Thymus (tissue), 14 donors: ENCODE measurements at places on chromosomes 2 and 18.
A peak's percentile ranks its signal among the peaks of the same experiment; 100 is the strongest.

GRCh38 chr18:58803978-58804377 lies 60.7 kb upstream of the ZNF532 start:
- DNase-seq: no peak

- no peak for DNase-seq
Observed at GRCh38 chr2:197897960-197898678, 93.7 kb downstream of the PLCL1 start.

GRCh38 chr2:41950666-41950960 lies 97.2 kb upstream of the PKDCC start:
- DNase-seq: no peak

DNA sequence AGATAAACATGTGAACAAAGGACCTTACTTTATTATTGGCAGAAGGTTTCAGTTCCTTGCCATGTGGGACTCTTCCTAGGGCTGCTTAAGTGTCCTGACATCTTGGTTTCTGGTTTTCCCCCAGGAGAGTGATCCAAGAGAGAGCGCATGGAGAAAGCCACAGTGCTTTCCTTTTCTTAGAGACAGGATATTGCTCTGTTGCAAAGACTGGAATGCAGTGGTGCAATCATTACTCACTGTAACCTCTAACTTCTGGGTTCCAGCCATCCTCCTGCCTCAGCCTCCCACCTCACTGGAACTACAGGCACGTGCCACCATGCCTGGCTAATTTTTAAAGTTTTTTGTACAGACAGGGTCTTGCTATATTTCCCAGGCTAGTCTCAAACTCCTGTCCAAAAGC lies 38.1 kb upstream of the TCF7L1 start:
- no peak for DNase-seq

DNA sequence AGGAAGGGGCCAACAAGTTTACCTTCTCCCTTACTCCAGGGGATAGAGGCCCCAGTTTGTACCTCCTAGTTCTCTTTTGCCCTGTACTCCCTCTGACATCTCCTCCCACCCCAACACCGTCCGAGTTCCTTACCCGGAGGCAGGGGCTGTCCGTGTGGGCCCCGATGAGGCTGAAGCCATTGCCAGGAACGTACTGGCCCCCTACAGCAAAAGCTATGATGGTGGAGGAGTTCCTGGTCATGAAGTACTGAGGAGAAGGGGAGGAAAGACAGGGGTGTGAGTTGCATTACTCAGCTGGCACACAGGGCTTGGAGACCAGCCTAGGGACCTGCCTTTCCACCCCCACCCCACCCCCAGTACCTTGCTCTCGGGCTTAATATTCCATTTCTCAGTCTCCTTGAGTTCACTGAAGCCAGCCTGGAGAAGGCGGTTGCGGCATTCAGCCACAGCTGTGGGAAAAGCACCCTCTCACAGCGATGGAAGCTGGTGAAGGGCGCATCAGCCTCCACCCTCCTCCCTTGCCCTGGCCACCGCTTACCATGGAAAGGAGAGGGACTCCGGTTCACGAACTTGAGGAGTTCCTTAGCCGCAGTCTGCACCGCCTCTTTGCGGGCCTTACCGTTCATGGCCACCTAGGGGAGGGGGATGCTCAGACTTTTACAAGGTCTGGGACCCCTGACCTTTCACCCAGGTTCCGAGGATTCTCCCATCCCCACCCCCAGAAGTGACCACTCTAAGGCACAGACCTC lies 1.0 kb downstream of the DNPEP start:
- DNase-seq: no peak

- DNase-seq: no peak
Observed at GRCh38 chr2:134154246-134154645, 99.6 kb upstream of the MGAT5 start.

DNA sequence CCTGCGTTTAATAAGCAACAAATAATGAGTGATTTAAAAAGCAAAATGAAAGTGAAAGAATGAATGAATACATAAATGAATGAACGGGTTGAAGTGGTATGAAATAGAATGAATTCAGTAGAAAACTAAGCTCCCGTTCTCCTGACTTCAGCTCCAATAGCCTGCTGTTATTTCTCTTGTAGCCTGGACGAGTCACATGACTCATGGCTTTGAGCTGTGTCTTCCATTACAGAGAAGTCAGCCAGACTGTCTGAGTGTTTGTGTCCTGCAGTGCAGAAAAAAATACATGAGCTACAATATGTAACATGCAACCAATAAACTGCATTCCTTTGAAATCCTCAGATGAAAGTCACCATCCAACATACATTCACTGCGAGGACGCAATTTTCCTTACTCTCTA lies 21.2 kb downstream of the SCG2 start:
- DNase-seq: no peak

- DNase-seq: no peak
Observed at GRCh38 chr2:65819963-65820362, 387.6 kb upstream of the SPRED2 start.

- DNase-seq: no peak
Observed at GRCh38 chr2:3972377-3972776, 269.0 kb downstream of the DCDC2C start.

- DNase-seq: no peak
Observed at GRCh38 chr2:54570925-54571694, 115.0 kb downstream of the SPTBN1 start.

DNA sequence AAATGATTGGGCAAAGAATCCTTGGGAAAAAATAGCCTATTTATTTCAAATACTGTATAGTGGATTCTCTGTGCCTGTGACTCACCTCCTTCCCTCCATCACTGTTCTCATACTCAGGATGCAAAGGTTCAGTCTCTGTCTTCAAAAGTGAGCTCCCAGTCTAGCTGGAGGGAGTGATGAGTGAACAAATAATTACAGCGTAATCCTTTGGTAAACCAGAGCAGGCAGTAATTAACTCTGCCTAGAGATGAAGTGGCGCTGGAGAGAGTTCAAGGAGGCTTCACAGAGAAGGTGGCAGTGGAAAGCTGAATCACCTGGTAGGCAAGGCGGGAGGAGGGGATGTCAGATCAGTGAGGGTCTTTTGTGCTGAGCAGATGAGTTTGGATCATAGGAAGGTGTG lies 6.5 kb downstream of the DGUOK start:
- DNase-seq: no peak

GRCh38 chr2:121356058-121356640 lies 71.1 kb upstream of the TFCP2L1 start:
- DNase-seq: peak; percentile 16

- DNase-seq: no peak
Observed at GRCh38 chr2:203412546-203413331, 84.5 kb downstream of the ABI2 start.

GRCh38 chr18:57210107-57210715 lies 63.3 kb downstream of the BOD1L2 start:
- DNase-seq: no peak

DNA sequence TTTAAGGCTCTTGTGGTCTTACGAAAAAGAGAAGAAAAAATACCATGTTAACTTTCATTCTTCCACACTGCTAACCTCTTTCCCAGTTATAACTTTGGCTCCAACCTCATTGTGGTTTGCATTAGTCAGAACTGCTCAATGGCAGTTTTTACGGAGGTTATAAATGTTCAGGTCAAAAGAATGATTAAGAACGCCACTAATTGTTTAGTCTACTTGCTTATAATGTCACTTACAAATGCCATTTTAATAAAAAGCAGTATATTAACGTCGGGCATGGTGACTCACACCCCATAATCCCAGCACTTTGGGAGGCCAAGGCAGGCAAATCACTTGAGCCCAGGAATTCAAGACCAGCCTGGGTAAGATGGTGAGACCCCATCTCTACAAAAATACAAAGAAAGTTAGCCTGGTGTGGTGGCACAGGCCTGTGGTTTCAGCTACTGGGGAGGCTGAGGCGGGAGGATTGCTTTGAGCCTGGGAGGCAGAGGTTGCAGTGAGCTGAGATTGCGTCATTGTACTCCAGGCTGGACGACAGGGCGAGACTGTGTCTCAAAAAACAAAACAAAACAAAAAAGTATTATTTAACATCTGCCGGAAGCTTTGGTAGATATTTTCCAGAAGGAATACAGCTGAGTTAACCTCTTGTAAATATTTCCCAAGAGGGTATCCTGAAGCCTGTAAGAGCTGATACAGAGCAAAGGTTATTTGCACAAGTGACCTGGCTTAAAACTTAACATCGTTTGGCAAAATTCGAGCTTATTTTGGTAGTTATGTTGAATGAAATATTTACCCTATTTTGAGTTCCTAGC lies 5.1 kb downstream of the AGPS start:
- DNase-seq: no peak

GRCh38 chr18:36808681-36809080 lies 20.1 kb downstream of the TPGS2 start:
- no peak for DNase-seq
